ENCODE measurements at places on chromosomes 1 and 21.
A peak's percentile ranks its signal among the peaks of the same experiment; 100 is the strongest.

DNA sequence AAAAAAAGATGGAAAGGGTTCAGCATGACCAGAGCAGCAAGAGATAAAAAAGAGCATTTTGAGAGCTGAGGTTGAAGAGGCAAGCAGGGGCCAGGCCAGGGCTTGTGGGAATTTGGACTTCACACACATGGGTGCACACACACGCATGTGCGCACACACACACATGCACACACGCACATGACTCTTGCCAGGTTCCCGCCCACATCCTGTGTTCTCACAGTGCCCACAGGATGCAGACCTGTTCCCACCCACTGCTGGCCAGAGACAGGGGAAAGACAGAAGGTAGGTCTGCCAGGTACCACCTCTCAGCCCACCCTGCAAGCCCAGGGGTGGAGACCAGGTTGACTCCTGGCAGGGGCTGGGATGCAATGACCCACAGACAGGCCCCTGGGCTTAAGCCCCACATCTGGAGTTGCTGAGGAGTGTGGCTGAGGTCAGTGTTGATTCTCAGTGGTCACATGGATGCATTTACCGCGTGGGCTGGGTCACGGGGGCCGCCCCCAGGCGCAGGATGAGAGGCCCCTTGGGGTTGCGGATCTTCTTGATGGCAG is 4.4 kb downstream of the COL16A1 start:
- DNase-seq, result no peak

- peak; percentile 64 for DNase-seq
Measured at GRCh38 chr1:12184008-12184681, 17.4 kb downstream of the TNFRSF1B start.

GRCh38 chr1:229283183-229283611 is 12.3 kb downstream of the RAB4A start:
- DNase-seq, result peak; percentile 45

DNA sequence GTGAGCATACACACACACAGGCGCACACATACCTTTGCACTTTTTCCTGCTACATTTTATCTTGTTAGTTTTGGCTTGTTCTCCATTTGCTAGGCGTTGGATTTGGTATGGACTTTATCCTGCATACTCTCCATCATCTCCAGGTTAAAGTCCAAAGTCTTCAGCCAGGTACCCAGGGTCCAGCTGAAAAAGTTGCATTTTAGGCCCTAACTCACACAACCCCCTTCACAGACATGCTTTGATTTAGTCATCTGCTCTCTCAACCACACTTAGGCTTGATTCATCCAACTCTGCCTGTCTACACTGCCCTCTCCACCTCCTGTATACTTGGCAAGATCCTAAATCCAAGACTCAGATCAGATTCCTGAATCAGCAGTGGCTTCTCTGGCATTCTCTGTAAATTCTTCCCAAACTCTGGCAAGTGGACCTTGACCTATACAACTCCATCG is 10.7 kb upstream of the LAMB3 start:
- DNase-seq, result no peak

GRCh38 chr1:151273924-151274466 is 8.1 kb upstream of the ZNF687 start:
- no peak for DNase-seq

DNA sequence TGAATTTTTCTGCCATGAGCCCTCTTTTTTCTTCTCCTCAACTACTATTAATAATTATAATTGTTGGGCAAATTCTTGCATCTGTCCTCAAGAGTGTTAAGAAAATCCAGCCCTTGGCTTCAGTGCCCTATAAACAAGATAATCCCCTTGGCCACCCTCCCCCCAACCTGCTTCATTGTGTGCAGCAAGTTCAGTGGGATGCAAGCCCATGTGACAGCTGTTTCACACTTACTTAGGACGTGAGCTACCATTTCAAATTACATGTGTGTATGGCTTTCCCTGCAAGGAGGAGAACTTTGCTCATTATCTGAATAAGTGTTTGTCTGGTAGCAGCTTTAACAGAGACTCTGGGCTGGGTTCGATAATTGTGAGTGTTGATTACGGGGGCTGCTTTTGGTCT is 276.2 kb downstream of the CACNA1E start:
- no peak for DNase-seq

- no peak for DNase-seq
Measured at GRCh38 chr1:24409535-24409934, 4.0 kb downstream of the STPG1 start.

- no peak for DNase-seq
Measured at GRCh38 chr1:85577419-85578320, 2.9 kb upstream of the CCN1 start.

- DNase-seq, result no peak
Measured at GRCh38 chr21:45180246-45180599, 105.8 kb downstream of the ADARB1 start.

GRCh38 chr1:36715797-36716196 is 233.1 kb upstream of the CSF3R start:
- no peak for DNase-seq

- no peak for DNase-seq
Measured at GRCh38 chr1:191889623-191890003, 268.6 kb upstream of the RGS18 start.

- no peak for DNase-seq
Measured at GRCh38 chr1:98121646-98122045, 200.8 kb upstream of the DPYD start.

DNA sequence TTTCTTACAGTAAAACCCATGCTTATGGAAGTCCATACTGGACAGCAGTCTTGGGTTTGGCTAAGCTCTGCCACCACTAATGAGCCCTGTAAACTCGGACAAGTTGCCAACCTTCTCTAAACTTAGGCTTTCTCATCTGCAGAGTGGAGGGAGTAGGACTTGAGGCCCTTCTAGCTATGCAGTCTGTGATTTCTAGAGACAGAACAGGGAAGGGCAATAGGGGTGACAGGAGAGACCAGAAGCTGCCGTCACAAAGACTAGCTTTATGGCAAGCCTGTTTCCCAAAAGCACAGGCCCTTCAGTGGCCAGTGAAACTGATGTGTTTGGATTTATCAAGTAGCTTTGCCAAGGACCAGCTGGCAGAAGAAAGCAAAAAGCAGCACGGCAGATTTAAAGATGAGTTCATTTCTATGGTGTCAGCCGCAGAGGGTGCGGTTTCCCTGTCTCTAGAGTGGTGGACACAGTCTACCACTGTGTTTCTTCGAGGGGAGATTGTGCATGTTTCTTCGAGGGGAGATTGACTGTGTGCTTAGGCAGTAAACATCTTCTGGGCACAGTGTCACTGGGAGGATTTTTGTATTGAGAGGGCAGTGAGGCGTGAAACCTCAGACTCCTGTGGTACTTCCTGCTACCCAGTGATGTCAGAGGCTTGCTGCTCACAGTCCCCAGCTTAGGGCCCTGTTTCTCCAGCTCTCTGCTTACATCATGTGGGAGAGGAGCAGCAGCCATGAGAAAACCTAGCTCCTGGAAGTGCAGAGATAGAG is 119.0 kb downstream of the ROR1 start:
- peak; percentile 63 for DNase-seq

GRCh38 chr1:16441282-16441665 is 750 bp downstream of the NECAP2 start:
- DNase-seq, result no peak

- no peak for DNase-seq
Measured at GRCh38 chr1:157732755-157733154, 32.2 kb upstream of the FCRL3 start.

- DNase-seq, result peak; percentile 90
Measured at GRCh38 chr1:234599617-234600417, 10.2 kb downstream of the IRF2BP2 start.

DNA sequence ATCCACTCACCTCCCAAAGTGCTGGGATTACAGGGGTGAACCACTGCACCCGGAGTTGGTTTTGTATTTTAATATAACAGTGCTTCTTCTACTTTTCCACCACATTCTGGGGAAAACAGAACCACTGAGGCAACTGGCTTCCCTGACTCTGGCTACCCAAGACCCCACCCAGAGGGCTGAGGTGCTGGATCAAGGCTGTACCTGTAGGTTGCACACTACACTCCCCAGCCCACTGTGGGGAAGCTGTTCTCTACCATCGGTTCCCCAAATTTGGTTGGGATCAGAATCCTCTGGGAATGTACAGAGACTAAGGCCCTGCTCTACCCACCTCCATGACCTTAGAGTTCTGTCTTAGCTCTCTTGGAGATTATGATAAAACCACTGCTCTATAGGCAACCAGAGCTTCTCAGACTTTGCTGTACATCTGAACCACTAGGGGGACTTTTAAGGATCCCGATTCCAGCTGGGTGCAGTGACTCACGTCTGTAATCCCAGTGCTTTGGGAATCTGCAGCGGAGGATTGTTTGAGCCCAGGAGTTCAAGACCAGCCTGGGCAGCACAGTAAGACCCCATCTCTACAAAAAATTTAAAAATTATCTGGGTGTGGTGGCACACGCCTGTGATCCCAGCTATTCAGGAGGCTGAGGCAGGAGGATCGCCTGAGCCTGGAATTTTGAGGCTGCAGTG is 51.6 kb downstream of the GNG4 start:
- DNase-seq, result no peak

GRCh38 chr1:168280296-168280927 is at the start of gene TBX19:
Gene TBX19 (plus strand): TSS chr1:168280877. CDS start chr1:168281091, 214 bp downstream.
- DNase-seq, result no peak

GRCh38 chr1:154866257-154867063 is 3.6 kb downstream of the KCNN3 start:
- no peak for DNase-seq

DNA sequence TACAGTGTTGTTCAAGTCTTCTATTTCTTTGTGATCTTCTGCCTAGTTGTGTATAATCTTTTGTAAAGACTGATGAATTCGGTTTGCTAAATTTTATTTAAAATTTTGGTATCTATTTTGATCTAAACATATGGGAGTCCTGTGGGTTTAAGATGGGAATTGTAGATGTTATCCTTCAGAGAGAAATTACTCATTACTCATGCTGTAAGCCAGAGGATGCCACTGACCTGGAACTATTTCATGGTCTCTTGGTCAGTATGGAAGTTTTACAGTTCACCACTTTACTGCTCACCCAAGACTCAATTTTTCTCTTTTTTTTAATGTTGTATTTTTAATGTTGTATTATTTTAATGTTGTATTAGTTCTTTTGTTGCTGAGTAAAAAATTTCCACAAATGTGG is 138.6 kb upstream of the B3GALT2 start:
- DNase-seq, result no peak

GRCh38 chr1:48790397-48790796 is 13.7 kb upstream of the BEND5 start:
- DNase-seq, result no peak

GRCh38 chr1:194289569-194290266 is 1103.3 kb upstream of the B3GALT2 start:
- no peak for DNase-seq

GRCh38 chr1:153509729-153510354 is 25.9 kb downstream of the S100A6 start:
- no peak for DNase-seq

DNA sequence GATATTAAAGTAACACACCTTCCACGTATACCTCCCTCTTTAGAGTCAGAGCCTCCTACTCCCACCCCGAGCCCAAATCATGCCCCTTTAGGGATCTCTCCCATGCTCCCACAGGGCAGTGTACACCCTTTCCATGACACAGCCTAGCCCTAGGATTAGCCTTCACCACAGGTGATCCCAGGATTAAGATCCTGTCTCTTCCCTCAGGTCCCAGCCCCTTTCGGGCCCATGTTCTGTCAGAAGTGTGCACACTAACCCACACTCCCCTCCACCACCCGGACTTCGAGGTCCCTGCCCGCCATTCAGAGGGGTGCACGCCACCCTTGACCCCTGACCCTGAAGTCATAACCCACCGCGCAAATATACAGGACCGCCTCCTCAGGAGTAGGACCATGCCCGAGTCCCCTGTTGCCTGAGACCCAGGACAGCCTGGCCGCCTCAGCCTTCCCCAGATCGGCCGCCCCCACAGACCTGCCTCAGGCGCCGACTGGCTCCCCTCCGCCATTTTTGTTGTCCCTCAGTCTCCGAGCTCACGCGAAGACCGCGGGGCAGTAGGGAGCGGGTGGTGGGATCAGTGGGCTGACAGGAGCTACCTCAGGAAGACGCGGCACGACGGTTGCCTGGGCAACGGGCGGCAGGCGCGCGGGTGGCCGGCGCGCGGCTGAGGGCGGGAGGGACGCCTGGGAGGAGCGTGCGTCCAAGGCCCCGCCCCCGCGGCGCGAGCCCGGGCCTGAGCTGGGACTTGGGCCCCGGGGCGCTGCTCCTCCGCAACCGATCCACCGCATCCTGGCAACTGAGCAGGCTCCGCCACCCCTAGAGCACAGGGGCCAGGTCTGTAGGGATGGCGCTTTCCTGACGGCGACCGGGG is at the start of gene AGBL4:
Gene AGBL4 (minus strand): TSS at position 663 of the 868 bp plus-strand sequence.
- DNase-seq, result peak; percentile 36

GRCh38 chr1:230495076-230495475 is 68.9 kb upstream of the PGBD5 start:
- no peak for DNase-seq

DNA sequence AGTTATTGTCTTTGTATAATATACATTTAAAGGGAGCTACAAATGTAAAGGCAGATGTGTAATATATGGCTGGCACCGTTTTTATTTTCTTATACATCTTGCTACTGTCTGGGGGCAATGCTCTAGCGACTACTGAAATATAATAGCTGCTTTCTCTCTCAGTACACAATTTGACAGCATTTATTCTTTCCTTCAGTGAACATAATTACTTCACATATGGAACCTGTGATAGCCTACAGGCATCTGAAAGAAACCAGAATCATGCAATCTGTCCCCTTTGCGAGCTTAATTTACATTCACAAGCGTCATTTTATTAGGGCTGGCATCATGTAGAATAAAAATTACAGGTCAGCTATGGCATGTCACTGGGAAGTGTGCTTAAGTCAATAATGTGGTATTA is 557.5 kb upstream of the PTBP2 start:
- no peak for DNase-seq

DNA sequence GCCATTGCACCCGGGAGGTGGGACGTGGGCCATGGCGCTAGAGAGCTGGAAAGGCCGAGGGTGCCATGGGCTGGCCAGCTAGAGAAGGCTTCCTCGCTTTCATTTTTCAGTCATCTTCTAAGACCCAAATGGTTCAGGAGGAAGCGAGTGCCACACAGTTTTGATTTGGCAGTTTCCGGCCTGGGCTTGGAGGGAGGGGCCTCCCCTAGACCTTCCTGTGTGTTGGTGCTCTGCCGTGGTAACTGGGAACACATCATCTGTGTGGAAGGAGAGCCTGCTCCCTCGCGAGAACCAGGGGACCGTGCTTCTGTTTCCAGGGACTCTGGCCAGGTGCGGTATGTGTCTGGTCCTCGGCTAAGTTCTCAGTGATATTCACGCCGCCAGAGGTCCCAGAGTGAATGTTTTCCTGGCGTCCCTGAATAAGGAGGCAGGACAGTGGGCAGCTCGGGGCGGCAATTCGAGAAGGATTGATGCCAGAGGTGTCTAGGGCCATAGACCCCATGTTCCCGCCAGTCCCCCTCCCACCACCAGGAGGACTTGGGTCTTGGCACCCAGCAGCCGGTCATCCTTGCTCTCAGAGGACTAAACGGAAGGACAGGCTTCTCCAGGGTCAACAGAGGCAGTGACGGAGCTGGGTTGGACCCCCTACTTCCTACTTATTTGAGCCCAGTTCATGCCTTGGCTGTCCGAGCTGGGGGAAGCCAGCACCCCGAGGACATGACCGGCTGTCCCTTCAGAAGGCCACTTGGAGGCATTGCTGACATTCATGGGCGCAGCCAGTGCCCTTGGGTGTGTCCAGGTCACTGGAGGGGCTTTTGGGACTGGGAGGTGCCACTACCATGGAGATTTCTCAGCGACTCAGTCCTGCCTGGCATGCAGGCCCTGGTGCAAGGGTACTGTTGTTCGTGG is 2.7 kb upstream of the NPHP4 start:
- DNase-seq, result no peak

Measured in putamen (tissue), 1 donor.